ENCODE measurements at places on chromosomes 2 and 18. TPM values are rescaled to one million over a fixed set of nuclear protein-coding genes. Genes with fewer than 3 reads are reported as not detected.
A peak's percentile ranks its signal among the peaks of the same experiment; 100 is the strongest.

GRCh38 chr2:100884145-100884621 is 64.2 kb downstream of the NPAS2 start:
- no peak for DNase-seq

DNA sequence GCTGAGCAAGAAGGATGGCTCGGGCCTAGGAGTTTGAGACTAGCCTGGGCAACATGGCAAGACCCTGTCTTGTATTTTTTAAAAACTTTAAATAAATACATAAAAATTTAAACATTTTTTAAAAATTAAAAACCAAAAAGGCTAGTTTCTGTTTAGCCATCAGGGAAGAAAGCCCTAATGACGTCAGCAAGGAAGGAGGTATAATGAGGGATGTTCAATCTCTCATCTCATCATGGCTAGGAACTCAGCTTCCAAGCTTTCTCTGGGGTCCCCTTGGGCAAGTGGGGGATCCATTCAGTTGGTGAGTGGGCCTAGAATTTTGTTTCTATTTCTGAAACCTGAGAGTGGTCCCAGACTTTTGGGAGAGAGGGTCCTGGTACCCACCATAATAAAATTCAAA is 35.1 kb upstream of the SLC25A52 start:
- no peak for DNase-seq

GRCh38 chr18:907115-907884 is 2.6 kb downstream of the ADCYAP1 start:
- no peak for DNase-seq

DNA sequence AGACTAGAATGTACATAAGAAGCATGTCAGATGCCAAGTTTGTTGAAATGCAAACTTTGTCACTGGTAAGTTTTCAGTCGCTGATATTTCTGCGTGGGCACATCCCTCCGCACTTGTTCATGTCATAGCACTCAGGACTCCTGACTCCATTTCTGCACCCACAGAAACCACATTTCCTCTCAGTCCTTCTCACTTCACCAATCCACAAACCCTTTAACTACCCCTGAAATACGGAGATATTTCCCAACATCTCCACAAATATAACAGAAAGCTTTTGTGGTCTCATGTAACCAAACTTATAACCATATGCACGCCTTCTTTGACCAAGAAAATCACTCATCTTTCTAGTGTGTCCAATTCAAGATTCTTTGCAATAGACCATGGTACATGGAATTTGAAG is 276.9 kb upstream of the ERBB4 start:
- DNase-seq = no peak

- peak; percentile 43 for DNase-seq
Observed at GRCh38 chr18:55510809-55511208, 77.2 kb downstream of the TCF4 start.

DNA sequence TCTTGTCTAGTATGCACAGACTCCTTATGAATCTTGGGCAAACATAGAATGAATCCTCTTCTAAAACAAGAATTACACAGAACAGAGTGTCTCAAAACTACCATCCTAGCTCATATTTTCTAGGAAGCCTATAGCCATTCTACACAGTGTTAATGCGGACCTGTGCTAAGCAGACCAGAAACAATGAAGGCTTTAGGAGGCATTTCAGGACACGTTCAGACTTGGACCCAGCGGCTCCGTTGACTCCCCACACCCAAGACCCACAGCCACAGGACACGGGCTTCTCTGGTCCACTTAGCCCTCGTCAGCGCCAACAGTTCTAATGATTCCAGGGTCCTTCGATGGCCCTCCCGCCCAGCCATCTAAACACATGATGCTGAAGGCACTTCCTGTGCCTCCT is 182.2 kb downstream of the BCL11A start:
- DNase-seq = no peak

- no peak for DNase-seq
Observed at GRCh38 chr2:135817951-135818350, 19.0 kb downstream of the LCT start.

DNA sequence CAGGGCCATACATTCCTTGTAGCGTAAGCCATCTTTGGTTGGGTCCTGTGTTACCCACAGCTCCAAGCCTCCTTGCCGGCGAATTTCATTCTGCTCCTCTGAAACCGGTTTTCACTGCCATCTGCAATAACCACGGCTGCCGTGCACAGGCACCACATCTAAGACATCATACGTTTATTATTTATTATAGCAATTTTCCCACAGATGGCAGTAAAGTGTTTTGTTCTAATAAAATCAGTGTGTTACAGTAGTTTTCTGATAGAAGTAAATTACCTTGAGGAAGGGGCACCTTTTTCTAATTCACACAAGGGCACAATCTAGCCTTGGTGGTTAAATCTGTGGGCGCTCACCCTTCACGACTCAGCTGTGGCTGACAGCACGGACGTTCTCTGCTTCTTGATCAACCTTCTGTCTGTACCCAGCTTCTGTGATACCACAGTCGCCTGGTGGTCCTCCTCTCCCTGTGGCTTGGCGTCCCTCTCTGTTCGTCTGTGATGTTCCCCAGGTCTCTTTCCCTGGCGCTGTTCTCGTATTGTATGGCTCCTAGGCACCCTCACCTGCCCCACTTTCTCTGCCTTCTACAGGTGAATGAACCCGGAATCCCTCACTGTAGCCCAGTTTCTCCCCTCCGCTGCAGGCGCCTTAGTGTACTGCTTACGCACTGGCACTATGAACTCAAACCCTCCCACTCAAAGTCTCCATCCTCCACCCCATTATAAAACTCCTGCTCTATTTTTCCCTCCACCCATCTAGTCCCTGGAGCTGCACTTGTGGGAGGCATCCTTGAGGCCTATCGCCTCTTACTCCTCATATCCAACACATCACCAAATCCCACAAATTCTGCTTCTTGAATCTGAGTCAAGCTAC is 236.8 kb downstream of the DYSF start:
- DNase-seq = no peak

GRCh38 chr2:69013142-69013839 is at the start of gene ANTXR1:
ANTXR1 (plus strand) TSS chr2:69013179; CDS start chr2:69013500, 321 bp downstream.
- DNase-seq = peak; percentile 87

GRCh38 chr18:66571845-66572244 is 32.0 kb downstream of the CDH19 start:
- DNase-seq = no peak

GRCh38 chr2:187655001-187655400 is 100.8 kb upstream of the TFPI start:
- no peak for DNase-seq

- DNase-seq = no peak
Observed at GRCh38 chr2:8576525-8577167, 105.2 kb upstream of the ID2 start.

GRCh38 chr2:197209246-197209645 is 101.3 kb downstream of the ANKRD44 start:
- DNase-seq = no peak

- peak; percentile 64 for DNase-seq
Observed at GRCh38 chr2:191691016-191691735, 13.2 kb downstream of the NABP1 start.

- DNase-seq = no peak
Observed at GRCh38 chr2:152243761-152244640, 68.4 kb upstream of the STAM2 start.

DNA sequence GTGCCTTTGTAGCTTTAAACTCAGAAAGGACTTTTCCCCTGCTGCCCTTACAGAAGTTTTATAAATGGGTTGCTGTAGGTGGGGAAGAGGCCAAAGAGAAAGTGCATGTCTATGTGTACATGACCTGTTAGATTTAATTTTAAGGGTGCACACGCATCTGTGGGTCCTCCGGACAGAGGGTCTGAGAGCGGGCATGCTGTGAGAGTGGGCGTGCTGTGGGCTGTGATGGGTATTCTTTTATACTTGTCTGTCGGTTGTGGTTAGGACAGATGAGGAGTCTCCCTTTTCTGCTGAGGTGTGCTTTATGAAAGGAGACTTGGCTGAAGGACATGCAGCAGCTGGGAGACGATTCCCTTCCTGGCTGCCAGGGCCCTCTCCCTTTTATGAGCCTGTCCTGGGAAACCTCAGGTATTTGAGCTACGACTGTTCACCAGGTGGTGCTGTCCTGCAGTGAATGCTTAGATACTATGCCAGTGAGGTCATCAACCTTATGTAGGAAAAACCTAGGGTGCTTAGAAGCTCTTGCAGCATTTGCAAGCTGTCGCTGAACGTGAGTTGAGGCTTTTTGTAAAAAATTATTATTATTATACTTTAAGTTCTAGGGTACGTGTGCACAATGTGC is 67.5 kb downstream of the TANC1 start:
- peak; percentile 53 for DNase-seq

DNA sequence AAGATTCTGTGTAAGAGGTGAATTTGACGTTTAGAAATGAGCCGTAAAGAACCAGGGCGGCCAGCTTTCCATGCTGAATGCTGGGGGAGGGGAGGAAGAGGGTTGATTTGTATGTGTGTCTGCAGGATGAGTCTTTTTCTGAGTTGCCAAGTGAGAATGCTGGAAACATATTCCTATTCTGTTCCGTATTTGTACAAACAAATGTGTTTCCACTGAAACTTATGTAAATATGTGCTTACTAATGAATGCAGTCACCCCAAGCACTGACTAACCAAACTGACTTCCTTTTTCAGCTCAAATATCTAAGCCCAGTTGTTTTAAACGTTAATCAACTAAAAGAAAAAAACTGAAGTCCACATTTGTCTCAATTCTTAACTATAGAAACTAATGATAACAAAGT is 74.9 kb upstream of the APCDD1 start:
- DNase-seq = no peak

GRCh38 chr2:19706332-19706731 is 195.5 kb downstream of the TTC32 start:
- no peak for DNase-seq

GRCh38 chr18:76259096-76259495 is 235.9 kb downstream of the ZNF516 start:
- no peak for DNase-seq

DNA sequence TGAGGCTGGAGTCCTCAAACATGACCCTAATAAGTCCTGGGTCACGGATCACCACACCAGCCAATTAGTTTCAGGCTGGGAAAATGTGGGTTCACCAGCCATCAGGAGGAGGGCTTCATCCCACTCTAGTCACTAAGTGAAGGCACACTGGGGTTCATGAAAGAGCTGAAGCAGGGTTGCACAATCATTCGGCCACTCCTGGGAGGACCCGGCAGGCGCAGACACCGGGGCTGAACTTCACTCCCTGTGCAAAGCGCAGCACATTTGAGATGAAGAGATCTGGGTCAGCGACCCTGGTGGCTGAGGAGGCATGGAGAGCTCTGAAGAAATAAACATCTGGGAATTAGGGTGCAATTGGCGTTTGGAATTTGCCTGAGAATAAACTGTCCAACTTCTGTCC is 684.4 kb upstream of the SALL3 start:
- no peak for DNase-seq

DNA sequence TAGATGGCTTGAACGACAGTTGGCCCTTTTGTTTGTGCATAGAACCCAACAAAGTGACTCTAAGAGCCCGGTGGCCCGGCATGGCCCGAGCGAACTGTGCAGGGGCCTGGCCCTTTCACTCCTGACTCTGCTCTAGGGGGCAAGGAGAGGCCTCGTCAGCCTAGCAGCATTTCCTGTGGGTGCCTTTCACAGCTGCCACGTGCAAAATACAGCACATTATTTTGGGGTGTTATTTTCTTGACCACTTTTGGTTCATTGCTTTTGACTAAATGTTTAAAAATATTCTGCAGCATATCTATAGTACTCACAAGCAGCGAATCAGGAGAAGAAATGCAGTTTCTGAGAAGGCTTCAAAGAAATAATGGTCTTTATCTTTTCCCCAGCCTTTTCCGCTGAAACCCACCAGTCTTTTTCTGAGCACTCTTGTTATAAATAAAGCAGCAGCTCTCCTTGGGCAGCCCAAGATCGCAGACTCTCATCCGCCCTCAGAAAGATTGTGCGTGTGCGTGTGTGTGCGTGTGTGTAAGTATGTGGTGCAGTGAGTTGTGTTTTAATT is 31.3 kb downstream of the DGKD start:
- DNase-seq = no peak

- DNase-seq = no peak
Observed at GRCh38 chr2:2332381-2332780, 1.3 kb upstream of the MYT1L start.

DNA sequence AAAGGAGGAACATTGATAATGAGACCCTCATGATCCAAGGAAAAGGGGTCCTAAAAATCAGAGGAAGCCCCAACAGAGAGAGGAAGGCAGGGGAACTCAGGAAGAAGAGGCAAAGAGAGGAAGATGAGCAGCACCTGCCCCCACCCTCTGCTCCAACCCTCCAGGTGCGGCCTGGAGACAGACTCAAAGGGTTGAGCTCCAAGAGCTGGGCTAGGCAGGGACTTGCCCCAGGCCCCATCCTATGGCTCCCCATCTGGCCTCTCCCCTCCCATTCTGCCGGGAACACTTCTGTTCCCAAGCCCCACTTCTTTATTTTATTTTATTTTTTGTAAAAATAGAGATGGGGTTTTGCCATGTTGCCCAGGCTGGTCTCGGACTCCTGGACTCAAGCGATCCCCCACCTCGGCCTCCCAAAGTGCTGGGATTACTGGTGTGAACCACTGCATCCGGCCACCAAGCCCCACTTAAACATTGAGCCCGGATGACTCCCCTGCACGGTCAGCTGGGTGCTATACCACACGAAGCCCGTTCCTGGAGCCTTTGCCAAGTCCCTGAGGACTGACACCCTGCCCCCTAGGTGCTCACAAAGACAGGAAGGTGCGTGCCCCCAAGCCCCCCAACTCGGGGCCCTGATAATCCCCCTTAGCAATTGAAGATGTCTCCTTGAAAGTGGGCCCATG is 3.8 kb upstream of the GPR55 start:
- no peak for DNase-seq

GRCh38 chr2:128092656-128093055 is 1.7 kb downstream of the UGGT1 start:
- no peak for DNase-seq

DNA sequence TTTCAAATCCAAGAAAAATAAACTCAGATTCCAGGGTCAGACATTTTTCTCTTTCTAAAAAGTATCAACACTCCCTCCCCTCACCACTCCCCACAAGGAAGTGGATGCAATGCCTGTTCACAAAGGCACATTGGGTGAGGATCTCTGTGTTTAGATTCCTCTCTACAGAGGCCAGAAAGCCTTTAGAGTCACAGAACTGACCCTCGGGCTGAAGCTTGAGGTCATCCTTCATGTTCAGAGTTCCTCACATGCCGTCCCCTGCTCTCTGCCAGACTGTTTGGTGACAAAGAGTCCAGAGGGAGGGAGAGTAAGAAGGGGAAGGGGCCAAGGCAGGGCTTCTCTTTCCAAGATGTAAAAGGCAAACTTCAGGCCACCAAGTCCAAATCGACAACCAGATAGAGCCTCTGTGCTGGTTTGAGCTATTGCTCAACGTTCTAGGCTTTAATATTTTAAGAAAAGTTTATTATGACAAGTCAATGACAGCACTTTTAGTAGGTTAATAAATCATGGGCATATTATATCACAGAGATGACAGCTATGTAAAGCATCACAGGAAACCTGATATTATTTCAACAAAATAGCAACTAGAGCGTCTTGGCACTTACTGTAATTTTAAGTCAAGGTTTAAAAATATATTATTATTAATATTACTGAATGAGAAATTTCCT is 269.4 kb downstream of the ETAA1 start:
- no peak for DNase-seq

C2orf81 gene
- 8.5 TPM for polyA plus RNA-seq

SERPINB12 gene
- polyA plus RNA-seq = not detected

SLC19A3 gene
- 7.4 TPM for polyA plus RNA-seq

IL18RAP gene
- polyA plus RNA-seq = 0.17 TPM

IL36G gene
- 0.23 TPM for polyA plus RNA-seq

MYO5B gene
- 29.5 TPM for polyA plus RNA-seq

SEH1L gene
- 41.8 TPM for polyA plus RNA-seq

CCDC150 gene
- 26.9 TPM for polyA plus RNA-seq

NRP2 gene
- polyA plus RNA-seq = 67.4 TPM

DSG4 gene
- not detected for polyA plus RNA-seq
